GM04504 (cell line): ENCODE measurements at places on chromosomes 16 and 17.

DNA sequence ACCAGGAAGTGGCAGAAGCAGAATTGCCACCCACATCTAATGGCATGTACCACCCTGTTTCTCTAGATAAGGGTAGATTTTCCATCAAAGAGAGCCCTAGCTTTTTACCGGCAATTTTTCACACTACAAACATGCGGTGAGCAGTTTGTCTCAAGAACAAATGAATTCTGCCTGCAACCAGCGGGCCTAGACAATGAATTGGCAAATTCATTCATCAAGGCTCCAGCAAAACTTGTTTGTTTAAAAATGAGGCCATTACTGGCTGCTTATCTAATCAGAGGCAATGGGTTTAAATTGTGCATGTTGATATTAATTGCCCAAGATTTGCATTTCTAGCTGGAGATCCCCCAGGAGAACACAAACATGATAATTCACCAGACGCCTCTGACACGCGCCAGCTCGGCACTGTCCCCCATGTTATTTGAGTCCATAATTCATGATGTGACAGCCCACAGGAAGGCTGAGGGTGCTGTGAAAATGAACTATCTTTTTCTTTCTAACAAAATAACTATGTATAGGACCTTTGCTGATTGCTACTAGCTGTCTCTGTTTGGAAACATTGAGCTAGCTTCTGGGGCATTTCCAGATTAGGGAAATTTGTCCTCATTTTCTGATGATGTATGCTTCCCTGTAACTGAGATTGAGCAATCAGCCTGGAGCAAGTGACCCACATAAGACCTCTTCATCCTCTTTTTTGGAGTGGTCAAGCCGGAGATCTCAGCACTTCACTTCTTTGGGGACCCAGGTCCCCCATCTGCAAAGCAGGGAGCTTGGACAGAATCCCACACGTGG lies 80.8 kb downstream of the CNGB1 start:
- DNase-seq, result no peak

GRCh38 chr17:9959377-9959981 lies 54.4 kb upstream of the RCVRN start:
- no peak for DNase-seq

DNA sequence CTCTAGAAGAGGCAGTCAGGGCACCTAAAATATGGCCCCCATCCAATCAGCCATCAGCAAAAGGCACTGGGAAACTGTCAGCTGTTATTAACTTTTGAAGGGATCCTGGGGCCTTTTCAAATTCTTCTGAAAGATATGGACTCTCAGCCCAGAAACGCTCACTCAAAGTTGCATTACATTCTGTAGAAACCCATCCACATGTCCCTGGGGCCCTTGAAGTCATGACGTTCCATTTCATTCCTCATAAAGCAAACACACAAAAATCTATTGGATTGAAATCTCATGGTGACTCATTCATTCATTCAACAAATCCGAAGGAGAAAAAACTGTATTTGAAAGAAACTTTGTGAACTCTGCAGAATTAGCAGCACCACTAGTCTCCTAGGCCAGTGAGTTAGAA lies 215.3 kb downstream of the C16orf95 start:
- no peak for DNase-seq

- DNase-seq, result no peak
Observed at GRCh38 chr16:35102780-35103403, 1643.5 kb downstream of the TP53TG3F start.

GRCh38 chr17:73423159-73423715 lies 111.4 kb upstream of the CDC42EP4 start:
- DNase-seq, result no peak

- DNase-seq, result peak; percentile 79
Observed at GRCh38 chr16:87383505-87384161, at the start of gene FBXO31. Gene FBXO31 (minus strand): TSS chr16:87383776. CDS start chr16:87383744, 32 bp downstream.

GRCh38 chr17:1183171-1183873 lies 3.5 kb upstream of the ABR start:
- DNase-seq, result no peak

DNA sequence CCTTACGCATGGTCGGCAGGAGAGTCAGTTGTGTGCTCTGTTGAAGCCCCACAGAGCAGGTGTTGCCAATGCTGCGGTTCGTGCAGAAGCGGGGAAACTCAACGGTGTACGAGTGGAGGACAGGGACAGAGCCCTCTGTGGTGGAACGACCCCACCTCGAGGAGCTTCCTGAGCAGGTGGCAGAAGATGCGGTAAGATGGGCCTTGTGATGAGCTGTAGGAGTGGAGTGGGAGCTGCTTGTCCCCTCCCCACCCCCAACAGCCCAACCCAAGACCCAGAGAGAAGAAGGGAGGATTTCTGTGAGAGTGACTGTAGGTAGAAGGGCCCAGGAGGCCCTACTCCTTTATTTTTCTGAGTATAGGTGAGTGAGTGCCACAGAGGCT lies 4.9 kb downstream of the CDK5RAP3 start:
- DNase-seq, result no peak

GRCh38 chr17:68029512-68030215 lies 5.9 kb upstream of the KPNA2 start:
- DNase-seq, result no peak

DNA sequence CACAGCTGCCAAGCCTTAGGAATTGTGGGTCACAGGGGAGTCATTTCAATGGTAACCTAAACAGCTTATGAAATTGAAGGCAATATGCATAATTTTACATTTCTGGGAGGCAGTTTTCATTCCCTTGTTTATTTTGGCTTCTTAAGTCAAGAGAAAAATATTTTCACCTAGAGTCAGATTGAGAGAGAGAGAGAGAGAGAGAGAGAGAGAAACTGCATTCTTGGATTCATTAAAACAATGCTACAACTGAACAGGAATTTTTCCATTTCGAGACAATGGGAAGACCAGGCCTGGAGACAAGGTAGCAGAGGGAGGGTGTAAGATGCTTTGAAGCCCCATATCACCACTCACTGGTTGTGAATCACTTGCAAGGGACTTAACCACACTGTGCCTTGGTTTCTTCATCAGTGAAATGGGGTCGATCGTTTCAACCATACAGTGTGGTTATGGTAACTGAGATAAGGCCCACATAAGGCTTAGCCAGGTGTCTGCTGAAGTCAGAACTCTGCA lies 224.7 kb upstream of the IRX3 start:
- DNase-seq, result no peak

GRCh38 chr17:79022507-79022991 lies 1.4 kb upstream of the C1QTNF1 start:
- DNase-seq, result no peak

- DNase-seq, result no peak
Observed at GRCh38 chr17:63232565-63233310, 213.4 kb downstream of the CYB561 start.

- no peak for DNase-seq
Observed at GRCh38 chr17:41629826-41630670, 5.7 kb upstream of the KRT17 start.

DNA sequence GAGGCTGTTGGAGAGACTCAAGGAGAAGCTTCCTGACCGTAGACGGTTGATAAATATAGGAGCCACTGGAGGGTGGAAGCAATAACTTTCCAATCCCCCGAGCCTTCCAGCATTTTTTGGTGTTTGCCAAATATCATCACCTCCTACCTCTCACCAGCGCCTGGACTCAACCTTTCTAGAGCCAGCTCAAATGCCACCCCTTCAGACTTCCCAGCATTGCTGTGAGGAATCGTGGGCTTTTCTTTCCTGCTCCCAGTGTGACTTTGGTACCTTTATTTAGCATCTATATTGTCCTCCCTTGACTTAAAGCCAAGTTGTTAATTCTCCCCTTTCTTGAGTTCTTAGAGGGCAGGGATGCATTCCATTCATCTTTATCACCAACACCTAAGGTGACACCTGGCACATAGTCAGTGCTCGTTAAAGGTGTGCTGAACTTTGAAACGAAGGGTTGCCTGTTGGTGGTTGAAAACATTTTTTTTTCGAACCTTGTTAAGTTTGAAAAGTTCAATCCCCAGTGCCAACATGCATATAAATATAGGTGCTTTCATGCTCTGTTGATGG lies 35.3 kb upstream of the CCR7 start:
- DNase-seq, result no peak

GRCh38 chr17:48970224-48970623 lies 1.8 kb upstream of the GIP start:
- DNase-seq, result no peak

GRCh38 chr16:1899641-1900451 lies 18.4 kb downstream of the HS3ST6 start:
- DNase-seq, result no peak

- no peak for DNase-seq
Observed at GRCh38 chr17:17766077-17766743, 70.6 kb downstream of the SREBF1 start.

DNA sequence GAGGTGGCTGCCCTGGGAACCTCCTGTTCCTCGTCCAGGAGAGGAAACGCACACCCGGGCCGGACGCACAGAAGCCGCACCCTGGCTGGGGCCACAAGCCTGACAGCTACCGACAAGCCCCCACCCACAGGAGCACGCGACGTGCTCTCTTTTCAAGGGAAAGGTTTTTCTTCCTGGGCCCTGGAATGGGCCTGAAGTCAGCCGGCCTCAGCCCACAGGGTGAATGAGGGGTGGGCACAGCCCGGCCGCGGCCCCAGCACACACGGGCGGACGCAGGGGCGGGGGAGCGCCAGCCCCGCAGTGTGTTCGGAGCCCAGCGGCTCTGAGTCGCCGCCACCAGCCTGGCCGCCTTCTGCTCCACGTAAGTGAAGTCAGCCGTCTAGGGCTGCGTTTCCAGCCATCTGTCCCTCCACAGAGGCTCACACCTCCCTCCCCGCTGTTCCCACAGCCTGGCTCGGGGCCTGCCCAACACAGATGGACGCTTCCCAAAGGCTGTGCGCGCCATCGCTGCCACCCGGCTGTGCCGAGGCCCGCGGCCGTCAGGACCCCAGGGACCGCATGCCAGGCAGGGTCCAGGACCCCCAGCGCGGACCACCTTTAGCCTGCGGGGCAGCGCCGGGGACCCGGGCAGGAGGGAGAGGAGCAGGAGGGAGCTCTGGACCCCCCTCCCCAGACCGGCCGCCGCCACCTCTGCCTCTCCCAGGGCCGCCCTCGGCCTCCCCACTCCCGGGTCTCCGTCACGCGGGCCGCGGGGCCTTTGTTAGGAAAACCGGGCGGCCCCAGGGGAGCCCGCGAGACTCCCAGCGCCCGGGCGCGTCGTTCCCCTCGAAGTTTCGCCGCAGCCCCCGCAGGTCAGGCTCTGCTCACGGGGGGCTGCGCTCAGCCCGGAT lies 36.8 kb downstream of the CBFA2T3 start:
- no peak for DNase-seq

GRCh38 chr17:7122381-7122780 lies 7.8 kb upstream of the ASGR2 start:
- DNase-seq, result no peak

DNA sequence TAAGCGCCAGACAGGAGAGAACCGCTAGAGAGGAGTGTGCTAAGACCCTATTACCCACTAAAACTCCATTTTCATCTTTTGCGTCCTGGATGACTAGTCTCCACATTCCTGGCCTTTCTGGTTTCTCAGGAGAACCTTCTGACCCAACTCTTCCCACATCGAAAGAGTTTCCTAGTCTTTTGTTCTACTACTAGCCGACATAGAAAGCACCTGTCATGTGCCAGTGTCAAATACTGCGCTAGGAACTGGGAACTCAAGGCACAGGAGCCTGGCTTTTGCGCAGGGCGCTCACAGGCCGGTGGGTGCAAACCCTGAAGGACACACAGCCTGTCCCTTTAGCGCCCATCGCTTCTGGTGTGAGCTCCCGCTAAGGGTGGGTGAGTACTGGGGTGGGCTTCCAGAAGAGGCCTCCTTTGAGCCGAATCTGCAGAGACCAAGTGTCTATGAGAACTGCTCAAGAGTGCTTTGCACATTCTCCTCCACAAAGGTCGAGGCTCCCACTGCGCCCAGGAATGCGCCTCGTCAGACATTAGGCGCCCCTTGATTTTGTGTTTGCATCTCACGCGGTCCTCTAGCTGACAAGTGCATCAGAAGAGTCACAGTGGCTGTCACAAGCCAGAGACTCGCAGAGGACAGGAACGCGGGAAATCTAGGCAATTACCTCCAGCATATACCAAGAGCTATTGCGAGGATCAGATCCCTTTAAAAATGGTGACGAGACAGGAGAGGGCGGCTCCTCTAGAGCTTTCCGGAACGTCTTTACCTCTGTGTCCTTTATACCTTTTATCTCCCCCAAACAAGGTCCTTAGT lies 2.0 kb upstream of the PSMB3 start:
- DNase-seq, result no peak

DNA sequence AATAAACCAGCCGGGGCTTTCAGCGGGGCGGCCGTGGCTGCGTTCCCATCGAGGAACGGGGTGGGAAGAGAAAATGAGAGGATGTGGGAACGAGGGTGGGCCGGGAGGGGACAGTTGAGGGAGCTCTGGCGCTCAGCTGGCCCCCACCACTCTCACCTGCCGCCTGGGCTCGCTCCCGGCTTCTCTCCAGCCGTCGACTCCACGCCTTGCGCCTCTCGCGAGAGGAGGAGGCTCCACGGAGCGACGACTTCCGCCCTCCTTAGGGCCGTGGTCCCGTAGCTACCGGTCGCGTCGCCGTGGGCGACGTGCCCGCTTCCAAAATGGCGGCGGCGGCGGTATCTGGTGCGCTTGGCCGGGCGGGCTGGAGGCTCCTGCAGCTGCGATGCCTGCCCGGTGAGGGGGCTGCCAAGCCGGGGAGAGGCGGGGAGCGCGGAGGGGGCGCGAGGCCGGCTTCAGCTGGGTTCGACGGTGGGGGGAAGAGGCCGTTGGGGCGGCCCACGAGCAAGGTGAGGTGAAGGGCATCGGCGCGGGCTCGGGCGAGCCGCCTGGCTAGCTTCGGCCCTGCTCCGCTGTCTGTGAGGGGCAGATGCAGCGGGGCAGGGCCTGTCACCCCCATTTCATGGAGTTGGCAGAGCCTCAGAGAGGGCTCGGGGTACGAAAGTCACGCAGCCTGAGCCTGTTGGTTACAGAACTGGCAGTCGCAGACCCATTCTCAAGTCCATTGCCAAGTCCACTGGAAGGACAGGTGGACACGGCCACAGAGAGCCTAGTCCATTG lies at the start of the genes CIAPIN1 and COQ9:
TSS of gene CIAPIN1 (minus strand) at position 200 of the 777 bp plus-strand sequence. CDS start 6,457 bp downstream, outside the sequence.
TSS of gene COQ9 (plus strand) at position 294 of the 777 bp plus-strand sequence. CDS start at position 321, 27 bp downstream.
- DNase-seq, result peak; percentile 87

- DNase-seq, result no peak
Observed at GRCh38 chr17:31537565-31538011, 146.1 kb downstream of the RAB11FIP4 start.

GRCh38 chr16:3038896-3039295 lies 2.2 kb upstream of the BICDL2 start:
- DNase-seq, result no peak

- no peak for DNase-seq
Observed at GRCh38 chr16:13645601-13646245, 274.2 kb upstream of the ERCC4 start.

GRCh38 chr17:81239714-81240555 lies 817 bp downstream of the NDUFAF8 start:
- DNase-seq, result no peak

DNA sequence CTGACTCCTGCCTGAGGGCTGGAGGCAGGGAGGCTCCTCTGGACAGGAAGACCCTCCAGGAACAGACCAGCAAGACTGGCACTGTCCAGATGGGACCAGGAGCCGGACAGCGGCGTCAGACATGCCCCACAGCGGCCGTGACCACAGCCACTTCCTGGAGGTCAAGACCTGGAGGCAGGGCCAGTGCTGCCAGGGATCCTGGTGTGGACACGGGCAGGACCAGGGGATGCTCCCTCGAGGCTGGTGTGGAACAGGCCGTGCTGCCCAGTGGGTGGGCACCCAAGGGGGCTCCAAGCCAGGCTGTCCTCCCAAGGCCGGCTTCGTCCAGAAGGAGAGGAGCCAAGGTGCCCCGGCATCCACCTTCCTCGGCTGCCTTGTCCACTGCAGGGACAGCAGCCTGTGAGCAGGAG lies 4.5 kb upstream of the CCDC57 start:
- no peak for DNase-seq

- DNase-seq, result peak; percentile 10
Observed at GRCh38 chr17:8745586-8746500, 1.2 kb upstream of the CCDC42 start.

- no peak for DNase-seq
Observed at GRCh38 chr17:6205525-6205924, 135.3 kb downstream of the WSCD1 start.
